RWPE2 (cell line): ENCODE measurements at places on chromosomes 12 and 14.

DNA sequence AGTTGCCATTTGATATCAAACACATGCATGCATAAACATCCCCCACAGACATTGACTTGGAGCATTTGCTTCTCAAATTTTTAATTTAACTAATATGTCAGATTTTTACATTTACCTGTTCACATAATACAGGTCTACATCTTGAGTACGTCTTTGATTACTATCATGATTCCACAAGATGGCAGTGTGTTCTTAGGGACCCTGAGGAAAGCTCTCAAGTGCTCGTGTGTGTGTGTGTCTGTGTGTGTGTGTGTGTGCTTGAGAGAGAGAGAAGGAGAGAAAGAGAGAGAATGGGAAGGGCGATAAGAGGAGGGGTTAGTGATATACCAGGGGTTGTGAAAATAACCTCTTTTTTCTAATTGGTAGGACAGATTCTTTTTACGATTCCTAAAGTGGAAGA lies 167.1 kb upstream of the OR4E1 start:
- H3K27me3 ChIP-seq = peaks cover 74% of the 10 kb centered on the region
- no peak for DNase-seq
- no peaks in the 10 kb centered on the region for H3K36me3 ChIP-seq
- no peak overlapping the region for H3K27ac ChIP-seq
- H3K4me3 ChIP-seq = no peak overlapping the region
- no peaks in the 10 kb centered on the region for H3K4me1 ChIP-seq

- no peak overlapping the region for H3K27ac ChIP-seq
- DNase-seq = no peak
- no peak overlapping the region for H3K4me3 ChIP-seq
Measured at GRCh38 chr12:110023059-110023980, 24.1 kb downstream of the ANKRD13A start.

- DNase-seq = no peak
- no peaks in the 10 kb centered on the region for H3K27me3 ChIP-seq
Measured at GRCh38 chr12:68310370-68310769, 21.8 kb downstream of the MDM1 start.

DNA sequence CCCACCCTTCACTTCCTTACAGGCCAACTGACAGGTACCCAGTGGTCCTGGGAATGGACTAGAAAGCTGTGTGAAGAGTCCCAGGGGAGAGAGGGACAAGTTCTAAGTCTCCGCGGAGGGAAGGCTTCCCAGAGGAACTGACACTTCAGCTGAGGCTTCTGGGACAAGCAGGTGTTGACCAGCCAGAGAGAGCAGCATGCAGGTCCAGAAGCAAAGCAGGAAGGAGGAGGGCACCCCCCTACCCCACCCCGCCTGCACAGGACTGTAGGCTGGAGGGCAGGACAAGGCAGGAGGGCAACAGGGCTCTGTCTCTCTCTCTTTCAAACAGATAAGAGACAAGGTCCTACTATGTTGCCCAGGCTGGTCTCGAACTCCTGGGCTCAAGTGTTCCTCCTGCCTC lies 58.2 kb upstream of the CORO1C start:
- no peak overlapping the region for H3K27ac ChIP-seq
- H3K4me3 ChIP-seq = no peak overlapping the region
- no peaks in the 10 kb centered on the region for H3K4me1 ChIP-seq
- peaks cover 95% of the 10 kb centered on the region for H3K36me3 ChIP-seq
- DNase-seq = no peak

DNA sequence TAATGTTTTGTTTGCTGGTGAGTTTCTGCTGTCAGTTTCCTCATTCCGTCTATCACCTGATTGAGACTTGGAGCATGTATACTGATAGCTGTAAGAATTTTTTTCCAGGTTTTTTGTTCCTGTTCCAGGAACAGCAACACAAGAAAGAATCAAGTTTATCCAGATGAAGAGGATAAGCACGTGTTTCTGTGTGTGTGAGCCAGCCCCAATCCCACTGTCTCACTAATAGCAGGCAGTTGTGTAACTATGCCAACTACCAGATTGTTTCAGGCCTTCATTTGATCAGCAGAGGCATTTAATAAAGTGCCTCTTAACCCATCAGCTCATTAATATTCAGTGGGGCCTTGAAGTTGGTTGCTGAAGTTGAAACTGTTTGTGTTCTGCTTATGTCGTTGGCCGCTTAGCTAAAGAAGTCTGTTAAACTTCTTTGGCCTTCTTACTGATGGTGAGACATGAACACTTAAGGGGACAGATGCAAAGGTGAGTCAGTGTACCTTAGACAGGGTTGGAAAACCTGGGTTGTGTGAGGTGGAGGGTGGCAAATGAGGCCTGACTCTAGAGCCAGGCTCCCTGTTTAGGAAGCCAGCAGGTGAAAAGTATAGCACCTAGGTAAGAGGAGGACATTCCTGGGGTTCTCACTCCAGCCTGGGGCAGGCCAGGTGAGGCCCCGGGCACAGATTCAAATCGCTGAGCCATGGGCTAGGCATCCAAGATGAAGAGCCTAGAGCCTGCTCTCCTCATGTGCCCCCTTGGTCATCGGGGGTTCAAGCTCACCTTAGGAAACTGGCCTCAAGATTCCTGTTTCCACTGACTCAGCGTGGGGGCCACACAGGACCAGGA lies 3.7 kb downstream of the ANKRD13A start:
- H3K4me1 ChIP-seq = peaks cover 34% of the 10 kb centered on the region
- H3K36me3 ChIP-seq = peaks cover 9% of the 10 kb centered on the region; the same call in 1 of the 2 replicates
- H3K27me3 ChIP-seq = no peaks in the 10 kb centered on the region
- no peak overlapping the region for H3K4me3 ChIP-seq

- no peaks in the 10 kb centered on the region for H3K36me3 ChIP-seq
- no peak overlapping the region for H3K4me3 ChIP-seq
- no peaks in the 10 kb centered on the region for H3K27me3 ChIP-seq
- H3K27ac ChIP-seq = no peak overlapping the region
Measured at GRCh38 chr12:18932715-18933114, 194.8 kb downstream of the CAPZA3 start.

GRCh38 chr14:77189479-77189878 lies 7.9 kb downstream of the TMEM63C start:
- no peak for DNase-seq
- no peak overlapping the region for H3K4me3 ChIP-seq
- H3K36me3 ChIP-seq = no peaks in the 10 kb centered on the region
- H3K4me1 ChIP-seq = peaks cover 8% of the 10 kb centered on the region

DNA sequence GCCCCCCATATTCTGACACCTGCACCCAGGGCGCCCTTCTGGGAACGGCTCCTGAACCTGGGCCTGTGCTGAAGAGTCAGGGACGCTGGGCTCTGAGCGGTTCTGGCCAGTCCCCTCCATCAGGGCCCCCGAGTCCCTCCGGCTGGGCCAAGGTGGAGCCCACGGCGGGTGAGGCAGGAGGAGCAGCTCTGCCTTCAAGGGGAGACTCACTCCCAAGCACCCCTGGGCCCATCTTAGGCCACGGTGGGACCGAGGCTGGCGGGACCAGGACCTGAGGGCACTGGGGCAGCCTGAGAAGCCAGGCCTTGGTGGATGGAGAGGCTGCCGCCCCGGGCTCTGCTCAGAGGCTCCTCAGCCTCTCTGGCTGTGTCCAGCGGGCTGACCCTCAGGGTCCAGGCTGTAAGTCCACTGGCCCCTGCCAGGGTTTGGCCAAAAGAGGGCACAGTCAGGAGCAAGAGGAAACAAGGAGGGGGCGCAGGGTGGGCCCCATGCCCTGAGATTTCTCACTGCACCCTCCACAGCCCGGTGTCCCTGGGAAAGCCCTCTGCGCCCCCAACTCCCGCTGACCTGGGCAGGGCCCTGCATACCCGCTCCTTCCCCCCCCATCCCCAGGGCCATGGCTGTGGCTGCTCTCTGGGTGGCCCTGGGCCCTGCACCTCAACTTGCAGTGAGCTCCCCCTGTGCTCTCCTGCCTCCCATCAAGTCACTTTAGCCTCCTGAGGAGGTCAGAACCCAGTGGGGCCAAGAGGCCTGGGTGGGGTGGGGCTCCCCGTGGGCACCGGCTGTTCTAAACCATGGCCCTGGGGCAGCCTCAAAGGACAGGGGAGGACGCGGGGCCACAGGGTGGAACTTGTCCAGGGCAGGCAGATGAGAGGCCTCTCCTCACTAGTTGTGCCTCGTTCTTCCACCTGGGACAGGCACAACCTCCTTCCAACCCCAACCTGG lies 266.4 kb upstream of the SFSWAP start:
- H3K36me3 ChIP-seq = no peaks in the 10 kb centered on the region
- DNase-seq = no peak

GRCh38 chr12:124776125-124776513 lies 87.5 kb downstream of the SCARB1 start:
- DNase-seq = no peak
- H3K4me3 ChIP-seq = no peak overlapping the region
- H3K27me3 ChIP-seq = no peaks in the 10 kb centered on the region
- no peaks in the 10 kb centered on the region for H3K36me3 ChIP-seq
- peaks cover 3% of the 10 kb centered on the region for H3K4me1 ChIP-seq

DNA sequence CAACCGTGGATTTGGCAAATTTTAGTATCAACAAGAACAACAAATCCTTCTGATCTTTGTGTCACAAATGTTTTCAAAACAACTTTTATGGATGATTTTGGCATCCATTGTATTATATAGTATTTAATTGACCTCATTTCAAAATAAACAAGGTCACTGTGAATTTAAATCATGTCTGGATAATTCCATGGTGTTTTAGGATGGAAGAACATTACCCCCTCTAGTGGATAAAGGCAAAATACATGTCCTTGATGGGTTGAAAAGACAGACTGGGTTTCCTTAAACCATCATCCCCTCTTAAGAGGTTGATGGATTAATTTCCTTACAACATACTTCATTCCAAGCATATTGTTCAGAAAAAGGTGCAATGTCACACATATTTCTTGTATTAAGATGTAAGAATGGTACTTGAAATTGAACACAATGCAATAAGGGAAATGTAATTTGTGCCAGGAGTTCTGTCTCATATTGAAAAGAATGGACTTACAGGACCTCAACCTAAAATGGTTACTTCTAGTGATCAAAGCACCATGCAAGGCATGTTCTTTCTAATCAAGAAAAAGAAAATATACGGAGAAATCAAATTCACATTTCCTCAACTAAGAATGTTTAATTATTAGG lies 352.0 kb downstream of the BCAT1 start:
- H3K36me3 ChIP-seq = no peaks in the 10 kb centered on the region
- no peak overlapping the region for H3K27ac ChIP-seq
- no peak overlapping the region for H3K4me3 ChIP-seq
- no peaks in the 10 kb centered on the region for H3K27me3 ChIP-seq

GRCh38 chr12:50147281-50147680 lies 19.9 kb downstream of the CERS5 start:
- no peak overlapping the region for H3K27ac ChIP-seq
- DNase-seq = no peak
- no peaks in the 10 kb centered on the region for H3K4me1 ChIP-seq
- no peaks in the 10 kb centered on the region for H3K27me3 ChIP-seq
- H3K36me3 ChIP-seq = peaks cover 18% of the 10 kb centered on the region
- no peak overlapping the region for H3K4me3 ChIP-seq

GRCh38 chr14:104284107-104284592 lies 145.8 kb downstream of the KIF26A start:
- peaks cover 32% of the 10 kb centered on the region for H3K27me3 ChIP-seq
- H3K36me3 ChIP-seq = no peaks in the 10 kb centered on the region
- DNase-seq = no peak
- no peak overlapping the region for H3K4me3 ChIP-seq

DNA sequence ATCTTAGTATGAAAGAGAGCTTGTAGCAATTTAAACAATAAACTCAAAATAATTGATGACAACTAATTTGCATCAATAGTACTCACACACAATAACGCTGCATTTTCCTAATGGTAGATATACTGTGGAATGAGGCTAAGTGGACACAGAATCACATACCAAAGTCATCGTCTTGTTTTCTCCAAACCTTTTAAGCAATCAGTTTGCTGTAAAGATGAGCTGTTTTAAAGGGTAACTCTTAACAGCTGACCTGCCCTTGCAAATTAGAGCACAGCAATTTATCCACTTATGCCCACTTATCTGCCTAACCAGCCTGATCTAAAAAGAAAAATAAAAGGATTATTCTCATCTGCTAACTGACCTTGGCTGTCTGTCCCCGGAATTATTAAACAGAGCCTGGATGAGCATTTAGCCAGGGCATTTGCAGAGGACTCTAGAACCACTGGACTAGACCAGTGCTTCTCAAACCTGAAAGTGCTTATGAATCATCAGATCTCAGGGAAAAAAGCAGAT lies 174.3 kb upstream of the BCL2L14 start:
- no peak overlapping the region for H3K27ac ChIP-seq
- no peaks in the 10 kb centered on the region for H3K27me3 ChIP-seq
- no peaks in the 10 kb centered on the region for H3K36me3 ChIP-seq
- no peaks in the 10 kb centered on the region for H3K4me1 ChIP-seq

DNA sequence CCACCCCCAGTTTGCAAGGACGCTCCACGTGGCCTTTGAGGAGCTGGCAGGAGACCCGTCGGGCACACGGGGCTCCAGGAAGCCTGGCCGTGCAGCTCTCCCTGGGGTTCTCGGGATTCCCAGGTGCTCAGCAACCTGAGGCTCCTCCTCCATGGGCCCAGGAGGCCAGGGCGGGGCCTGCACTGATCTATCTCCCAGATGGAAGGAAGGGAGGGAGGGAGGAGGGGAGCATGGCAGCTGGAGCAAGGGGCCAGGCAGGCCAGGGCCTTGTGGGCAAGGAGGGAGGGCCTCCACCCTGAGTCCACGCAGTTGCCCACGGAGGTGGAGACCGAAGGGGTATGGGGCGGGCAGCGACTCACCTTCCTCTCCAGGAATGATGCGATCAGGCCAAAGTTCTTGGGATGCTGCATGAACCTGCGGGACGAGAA lies 127.3 kb downstream of the RFLNA start:
- no peak overlapping the region for H3K4me3 ChIP-seq
- peaks cover 65% of the 10 kb centered on the region for H3K36me3 ChIP-seq
- H3K27me3 ChIP-seq = no peaks in the 10 kb centered on the region
- H3K4me1 ChIP-seq = peaks cover 18% of the 10 kb centered on the region
- peak overlapping the region; percentile 96 for H3K27ac ChIP-seq

DNA sequence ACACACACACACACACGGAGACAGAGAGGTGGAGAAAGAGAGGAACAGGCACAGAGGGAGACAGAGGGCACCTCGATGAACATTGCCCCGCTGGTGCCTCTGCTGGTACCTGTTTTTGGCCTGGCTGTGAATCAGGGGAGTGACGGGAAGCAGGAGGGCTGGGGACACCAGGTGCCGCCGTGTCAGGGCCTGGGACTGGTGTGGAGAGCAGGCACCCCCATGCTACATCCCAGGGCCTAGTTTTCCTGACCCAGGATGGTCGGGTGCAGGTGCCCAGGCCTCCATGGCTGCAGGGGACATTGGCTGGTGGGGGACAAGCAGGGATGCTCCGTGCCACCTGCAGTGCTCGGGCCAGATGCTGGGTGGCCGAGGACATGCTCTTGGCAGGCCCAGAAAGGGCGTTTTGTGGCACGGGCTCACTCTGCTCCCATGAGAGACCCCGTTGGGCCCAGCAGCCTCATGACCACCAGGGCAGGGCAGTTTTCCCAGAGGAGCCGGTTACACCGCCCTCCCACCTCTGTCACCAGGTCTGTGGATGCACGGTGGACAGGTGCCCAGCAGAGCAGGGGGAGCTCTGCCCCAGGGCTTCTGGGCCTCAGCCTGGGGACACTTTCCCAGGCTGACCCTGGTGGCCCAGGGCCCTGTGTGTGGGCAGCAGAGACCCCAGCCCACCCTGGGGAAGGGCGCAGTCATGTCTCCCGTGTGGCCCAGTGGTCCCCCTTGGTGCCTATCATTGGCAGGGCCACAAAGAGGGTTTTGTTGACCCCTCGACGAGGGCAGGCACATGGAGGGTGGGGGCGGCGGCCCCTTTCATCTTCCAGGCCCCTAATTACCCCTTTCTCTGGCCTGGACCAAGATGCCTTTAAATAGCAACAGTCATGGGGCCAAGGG lies 207.5 kb upstream of the RTL1 start:
- no peak overlapping the region for H3K4me3 ChIP-seq
- H3K36me3 ChIP-seq = no peaks in the 10 kb centered on the region
- no peak for DNase-seq
